ENCODE measurements at places on chromosomes 7 and 10. TPM values are rescaled to one million over a fixed set of nuclear protein-coding genes. Genes with fewer than 3 reads are reported as not detected.
A peak's percentile ranks its signal among the peaks of the same experiment; 100 is the strongest.

- no peaks in the 10 kb centered on the region for H3K36me3 ChIP-seq
- DNase-seq, result peak; percentile 94
- H3K27me3 ChIP-seq, result no peaks in the 10 kb centered on the region
- H3K4me1 ChIP-seq, result peaks cover 3% of the 10 kb centered on the region
- H3K27ac ChIP-seq, result peak overlapping the region; percentile 94
These were observed 20.0 kb upstream of the CRYGN start for GRCh38 chr7:151459726-151460473.

GRCh38 chr7:25881317-25882037 lies 270.5 kb upstream of the NFE2L3 start:
- H3K36me3 ChIP-seq, result no peaks in the 10 kb centered on the region
- no peak overlapping the region for H3K27ac ChIP-seq
- no peaks in the 10 kb centered on the region for H3K4me1 ChIP-seq
- DNase-seq, result no peak
- no peak overlapping the region for H3K4me3 ChIP-seq

- no peaks in the 10 kb centered on the region for H3K4me1 ChIP-seq
- H3K27ac ChIP-seq, result no peak overlapping the region
- no peaks in the 10 kb centered on the region for H3K36me3 ChIP-seq
- H3K4me3 ChIP-seq, result no peak overlapping the region
These were observed 175.6 kb upstream of the VWC2 start for GRCh38 chr7:49597805-49598204.

DNA sequence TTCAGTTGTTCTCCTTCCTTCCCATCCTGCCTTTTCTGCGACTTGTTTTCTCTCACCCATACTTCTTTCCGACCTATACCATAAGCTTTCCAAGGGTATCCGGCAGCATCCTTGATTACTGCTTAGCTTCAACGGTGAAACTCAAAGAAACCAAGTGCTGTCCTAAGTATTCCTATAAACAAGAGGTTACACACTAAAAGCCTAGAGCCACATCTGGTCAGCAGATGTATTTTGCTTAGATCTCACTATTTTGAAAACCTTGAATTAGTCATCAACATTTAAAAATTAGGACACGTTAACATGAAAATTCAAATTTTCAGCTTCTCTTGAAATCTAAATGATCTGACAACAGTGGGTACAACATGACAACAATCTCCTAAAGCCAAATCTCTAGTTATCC lies 20.0 kb downstream of the ARHGAP21 start:
- peak; percentile 31 for DNase-seq
- no peak overlapping the region for H3K4me3 ChIP-seq
- H3K36me3 ChIP-seq, result no peaks in the 10 kb centered on the region
- H3K27ac ChIP-seq, result no peak overlapping the region
- H3K4me1 ChIP-seq, result no peaks in the 10 kb centered on the region

DNA sequence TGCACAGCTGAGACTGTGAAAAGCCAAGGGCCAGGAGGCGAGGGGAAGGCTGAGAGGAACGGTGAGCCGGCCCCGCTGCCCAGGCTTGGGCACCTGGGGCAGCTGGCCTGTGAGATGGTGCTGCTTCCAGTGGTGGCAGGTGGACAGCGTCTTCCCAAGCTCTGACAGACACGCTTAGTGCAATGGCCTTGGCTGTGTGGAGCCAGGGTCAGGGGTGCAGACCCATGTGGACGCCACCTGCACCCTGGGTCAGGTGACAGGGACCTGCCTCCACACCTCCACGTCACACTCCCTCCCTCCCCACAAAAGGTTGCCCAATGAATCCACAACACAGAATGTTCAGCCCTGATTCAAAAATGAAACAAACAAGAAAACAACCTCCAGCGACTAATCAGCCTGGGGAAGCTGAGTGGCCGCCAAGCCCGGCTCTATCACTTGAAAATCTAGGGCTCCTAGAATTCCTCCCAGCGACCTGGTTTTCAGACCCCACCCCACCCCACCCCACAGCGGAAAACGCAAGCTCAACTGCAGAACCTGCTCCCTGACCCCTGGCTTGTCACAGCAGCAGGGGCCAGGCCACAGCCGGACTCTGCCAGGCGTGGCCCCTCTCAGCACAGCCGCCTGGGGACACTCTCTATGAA lies 54.3 kb downstream of the PRKAG2 start:
- no peaks in the 10 kb centered on the region for H3K4me1 ChIP-seq
- no peaks in the 10 kb centered on the region for H3K36me3 ChIP-seq
- no peak for DNase-seq

GRCh38 chr7:33805630-33806233 lies 99.6 kb upstream of the BMPER start:
- peaks cover 9% of the 10 kb centered on the region for H3K4me1 ChIP-seq
- no peaks in the 10 kb centered on the region for H3K36me3 ChIP-seq
- no peak overlapping the region for H3K4me3 ChIP-seq
- peak; percentile 31 for DNase-seq
- H3K27ac ChIP-seq, result peak overlapping the region; percentile 46
- H3K27me3 ChIP-seq, result no peaks in the 10 kb centered on the region

- DNase-seq, result no peak
- H3K36me3 ChIP-seq, result no peaks in the 10 kb centered on the region
- no peaks in the 10 kb centered on the region for H3K4me1 ChIP-seq
These were observed 20.3 kb downstream of the PPIF start for GRCh38 chr10:79367426-79368189.

DNA sequence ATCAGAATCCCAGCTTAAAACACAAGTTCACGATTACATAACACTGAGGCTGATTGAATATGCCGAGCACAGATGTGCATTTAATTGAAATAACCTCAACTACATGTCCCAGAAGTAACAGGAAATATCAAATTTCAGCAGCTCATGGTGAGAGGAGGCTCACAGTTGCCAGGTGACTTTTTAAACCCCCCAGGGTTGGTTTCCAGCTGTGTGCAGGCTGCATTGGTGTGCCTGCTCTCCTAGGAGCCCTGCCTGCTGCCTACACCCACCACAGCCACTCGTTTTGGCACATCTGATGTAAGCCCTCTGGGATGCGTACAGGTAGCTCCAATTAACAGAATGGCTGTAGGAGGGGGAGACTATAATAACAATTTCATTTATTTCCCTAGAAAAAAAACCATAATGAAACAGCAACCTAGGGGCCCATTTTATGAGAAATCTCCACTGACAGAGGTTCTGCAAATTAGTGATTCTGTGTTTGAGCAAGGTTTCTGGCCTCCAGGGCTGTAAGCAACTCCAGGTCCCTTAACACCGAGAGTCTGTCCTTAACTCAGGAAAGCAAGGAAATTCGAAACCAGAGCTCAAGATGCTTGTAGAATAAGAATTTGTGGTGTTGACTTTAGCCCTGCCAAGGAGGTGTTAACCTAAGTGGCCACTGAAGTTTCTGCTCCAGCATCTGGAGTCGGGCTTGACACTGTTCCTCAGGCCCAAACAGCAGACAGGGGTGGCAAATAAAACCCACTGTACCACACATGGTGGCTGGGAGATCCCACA lies 161.9 kb downstream of the BMPER start:
- no peak for DNase-seq
- H3K4me1 ChIP-seq, result no peaks in the 10 kb centered on the region
- H3K27me3 ChIP-seq, result no peaks in the 10 kb centered on the region
- no peak overlapping the region for H3K4me3 ChIP-seq
- H3K27ac ChIP-seq, result no peak overlapping the region

DNA sequence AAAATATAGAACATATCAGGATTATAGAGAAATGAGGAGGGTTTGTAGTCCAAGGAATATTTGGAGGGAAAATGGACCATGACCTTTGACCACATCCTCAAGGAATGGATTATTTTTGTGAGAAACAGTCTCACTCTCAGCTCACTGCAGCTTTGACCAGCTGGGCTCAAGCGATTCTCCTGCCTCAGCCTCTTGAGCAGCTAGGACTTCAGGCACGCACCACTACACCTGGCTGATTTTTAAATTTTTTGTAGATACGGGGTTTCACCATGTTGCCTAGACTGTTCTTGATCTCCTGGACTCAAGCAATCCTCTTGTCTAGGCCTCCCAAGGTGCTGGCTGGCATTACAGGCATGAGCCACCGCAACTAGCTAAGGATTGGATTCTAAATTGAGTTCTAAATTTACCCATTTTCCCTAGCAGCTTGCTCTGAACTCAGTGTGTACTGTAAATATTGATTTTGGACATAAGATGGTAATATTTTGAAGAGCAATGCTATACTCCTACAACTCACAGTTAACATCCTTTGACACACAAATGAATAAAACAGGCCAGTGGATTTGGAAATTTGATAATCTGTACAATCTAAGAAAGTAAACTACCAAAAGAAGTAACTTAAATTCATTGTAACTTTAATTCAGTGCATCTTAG lies 73.8 kb downstream of the TET1 start:
- no peaks in the 10 kb centered on the region for H3K4me1 ChIP-seq
- no peak overlapping the region for H3K27ac ChIP-seq
- H3K27me3 ChIP-seq, result no peaks in the 10 kb centered on the region
- H3K36me3 ChIP-seq, result no peaks in the 10 kb centered on the region
- no peak overlapping the region for H3K4me3 ChIP-seq

DNA sequence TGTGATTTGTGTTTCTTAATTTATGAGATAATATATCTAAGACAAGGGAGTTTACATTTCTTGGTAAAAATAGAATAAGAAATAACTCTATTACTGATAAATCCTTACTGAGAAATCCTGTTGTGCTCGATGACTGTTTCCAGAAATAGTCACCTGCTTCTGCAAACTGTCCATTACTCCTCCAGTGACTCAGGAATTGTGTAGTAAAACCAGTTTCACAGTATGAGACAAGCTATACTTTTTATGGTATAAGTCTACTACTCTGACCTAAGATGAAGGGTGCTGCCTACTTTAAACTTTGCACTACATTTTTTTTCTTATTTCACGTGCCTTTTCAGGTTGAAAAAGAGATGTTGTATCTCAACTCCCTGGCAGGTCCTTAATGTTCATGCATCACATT lies 6.8 kb upstream of the ANKRD22 start:
- no peak overlapping the region for H3K4me3 ChIP-seq
- no peak overlapping the region for H3K27ac ChIP-seq
- no peaks in the 10 kb centered on the region for H3K27me3 ChIP-seq
- no peaks in the 10 kb centered on the region for H3K4me1 ChIP-seq
- no peak for DNase-seq

GRCh38 chr7:158829021-158829341 lies 328 bp downstream of the ESYT2 start:
- peak overlapping the region; percentile 83 for H3K4me3 ChIP-seq
- no peaks in the 10 kb centered on the region for H3K4me1 ChIP-seq
- peak; percentile 48 for DNase-seq
- H3K36me3 ChIP-seq, result no peaks in the 10 kb centered on the region
- H3K27me3 ChIP-seq, result no peaks in the 10 kb centered on the region

DNA sequence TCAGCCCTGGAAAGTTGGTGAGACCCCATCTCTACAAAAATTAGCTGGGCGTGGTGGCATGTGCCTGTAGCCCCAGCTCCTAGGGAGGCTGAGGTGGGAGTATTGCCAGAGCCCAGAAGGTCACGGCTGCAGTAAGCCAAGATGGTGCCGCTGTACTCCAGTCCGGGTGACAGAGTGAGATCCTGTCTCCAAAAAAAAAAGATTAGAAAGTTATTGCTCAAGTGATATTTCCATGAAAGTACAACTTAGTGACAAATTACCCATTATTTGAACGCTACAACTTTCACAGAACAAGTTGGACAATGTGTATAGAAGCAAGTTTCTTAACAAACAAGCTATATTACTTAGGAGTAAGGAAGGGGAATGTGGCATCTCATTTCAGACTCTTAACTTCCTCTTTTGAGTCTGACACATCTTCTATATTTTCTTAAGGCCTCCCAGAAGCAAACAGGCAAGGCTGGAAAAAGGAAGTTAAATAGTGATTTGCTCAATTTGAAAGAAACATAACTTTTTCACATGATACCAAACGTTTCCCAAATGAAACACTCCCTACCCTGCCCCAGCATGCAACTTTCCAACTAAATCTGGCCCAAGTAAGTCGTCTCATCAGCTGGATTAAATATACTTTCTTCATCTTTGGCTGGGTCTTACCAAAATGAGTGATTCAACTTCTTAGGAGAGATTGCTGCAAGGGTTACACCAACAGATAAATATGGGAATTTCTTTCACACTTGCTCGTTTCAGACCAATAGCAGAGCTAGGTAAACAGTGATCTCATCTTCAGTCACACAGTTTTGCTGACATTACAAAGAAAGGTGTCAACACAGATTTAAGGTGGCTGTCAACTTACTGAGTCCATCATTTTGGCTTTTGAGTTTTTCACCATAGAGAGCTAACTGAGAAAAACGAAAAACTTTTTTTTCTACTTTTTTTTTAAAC lies 66.3 kb upstream of the KLF6 start:
- H3K4me1 ChIP-seq, result peaks cover 8% of the 10 kb centered on the region
- no peak overlapping the region for H3K4me3 ChIP-seq
- H3K27ac ChIP-seq, result peak overlapping the region; percentile 89

DNA sequence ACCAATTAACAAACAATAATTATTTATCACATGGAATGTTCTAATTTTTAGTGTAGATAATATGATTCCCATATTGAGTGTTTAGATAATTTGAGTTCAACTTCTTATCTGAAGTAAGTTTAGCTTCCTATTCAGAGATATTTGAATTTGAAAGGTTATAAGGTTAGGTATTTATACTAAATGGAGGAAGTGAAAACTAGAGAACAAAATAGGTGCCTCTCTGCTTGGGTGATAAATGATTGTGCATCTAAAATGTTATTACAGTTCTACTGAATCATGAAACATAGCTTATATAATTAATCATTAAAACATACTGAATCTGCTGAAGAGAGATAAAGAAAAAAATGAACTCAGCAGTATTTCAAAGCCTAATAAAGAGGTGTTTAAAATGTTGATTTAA lies 1174.3 kb downstream of the XPNPEP1 start:
- H3K27ac ChIP-seq, result no peak overlapping the region
- no peaks in the 10 kb centered on the region for H3K27me3 ChIP-seq
- DNase-seq, result no peak

- H3K4me3 ChIP-seq, result no peak overlapping the region
- no peaks in the 10 kb centered on the region for H3K27me3 ChIP-seq
- no peaks in the 10 kb centered on the region for H3K36me3 ChIP-seq
- H3K4me1 ChIP-seq, result no peaks in the 10 kb centered on the region
- H3K27ac ChIP-seq, result no peak overlapping the region
These were observed 149.2 kb downstream of the PLPP4 start for GRCh38 chr10:120606051-120606764.

DNA sequence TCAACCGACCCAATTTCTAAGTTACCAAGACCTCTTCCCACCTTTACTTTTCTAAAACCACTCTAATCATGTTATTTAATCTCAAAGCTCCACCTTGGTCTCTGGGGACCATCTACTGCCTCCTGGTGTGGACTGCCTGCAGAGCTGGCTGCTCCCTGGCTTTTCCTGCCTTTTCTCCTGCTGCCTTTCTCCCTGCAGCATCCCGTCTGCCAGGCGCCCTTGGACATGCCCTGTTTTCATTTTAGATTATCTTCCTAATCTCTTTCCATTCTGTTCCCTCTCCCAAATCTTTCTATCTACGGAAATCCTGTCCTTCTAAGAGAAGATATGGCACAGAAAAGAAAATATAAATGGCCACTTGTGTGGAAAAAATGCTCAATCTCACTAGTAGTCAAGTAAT lies 23.1 kb downstream of the TCAF1 start:
- no peaks in the 10 kb centered on the region for H3K27me3 ChIP-seq
- no peak for DNase-seq
- H3K36me3 ChIP-seq, result no peaks in the 10 kb centered on the region
- H3K4me3 ChIP-seq, result no peak overlapping the region
- H3K27ac ChIP-seq, result no peak overlapping the region
- H3K4me1 ChIP-seq, result peaks cover 3% of the 10 kb centered on the region

- H3K4me1 ChIP-seq, result no peaks in the 10 kb centered on the region
- DNase-seq, result no peak
- no peak overlapping the region for H3K4me3 ChIP-seq
- no peaks in the 10 kb centered on the region for H3K27me3 ChIP-seq
- H3K36me3 ChIP-seq, result no peaks in the 10 kb centered on the region
These were observed 648 bp upstream of the RADIL start for GRCh38 chr7:4884164-4884563.

SYT15B gene
- 2.1 TPM for total RNA-seq

TDRD1 gene
- total RNA-seq, result 0.49 TPM

CNPY1 gene
- total RNA-seq, result not detected

KIF11 gene
- 1.0 TPM for total RNA-seq

All from uterus (tissue), 4 donors.